Activated CD8-positive, alpha-beta memory T cell treated with anti-CD3 and anti-CD28 coated beads, Interleukin-2, amount 10 ng/mL, durations not matched to agents 7 days and 5 days (primary cell): ENCODE measurements at places on chromosomes 12 and 14. TPM values are rescaled to one million over a fixed set of nuclear protein-coding genes. Genes with fewer than 3 reads are reported as not detected.

Gene PPM1H
- 0.32 TPM for total RNA-seq

Gene ART4
- not detected for total RNA-seq

Gene DHRS2
- 2.7 TPM for total RNA-seq

Gene GABARAPL1
- 47.5 TPM for total RNA-seq

Gene DNAJC22
- total RNA-seq = 0.05 TPM

Gene SERPINA5
- not detected for total RNA-seq

Gene ZDHHC22
- total RNA-seq = not detected

Gene XPOT
- total RNA-seq = 90.4 TPM

Gene PZP
- total RNA-seq = not detected

Gene LHX5
- total RNA-seq = not detected

Gene PTCSC3
- total RNA-seq = not detected

Gene HOXC4
- 1.9 TPM for total RNA-seq

Gene GARIN6
- total RNA-seq = not detected

Gene KCNK13
- 0.23 TPM for total RNA-seq

Gene HCAR3
- not detected for total RNA-seq

Gene CPNE6
- total RNA-seq = not detected

Gene IQSEC3
- total RNA-seq = 2.2 TPM

Gene PLEKHG7
- total RNA-seq = not detected

Gene FAM181A
- total RNA-seq = not detected

Gene TDRD9
- total RNA-seq = 1.2 TPM

Gene KRT7
- total RNA-seq = 4.7 TPM
